Lower lobe of right lung (tissue), 2 donors: ENCODE measurements at places on chromosomes 3 and 15.

DNA sequence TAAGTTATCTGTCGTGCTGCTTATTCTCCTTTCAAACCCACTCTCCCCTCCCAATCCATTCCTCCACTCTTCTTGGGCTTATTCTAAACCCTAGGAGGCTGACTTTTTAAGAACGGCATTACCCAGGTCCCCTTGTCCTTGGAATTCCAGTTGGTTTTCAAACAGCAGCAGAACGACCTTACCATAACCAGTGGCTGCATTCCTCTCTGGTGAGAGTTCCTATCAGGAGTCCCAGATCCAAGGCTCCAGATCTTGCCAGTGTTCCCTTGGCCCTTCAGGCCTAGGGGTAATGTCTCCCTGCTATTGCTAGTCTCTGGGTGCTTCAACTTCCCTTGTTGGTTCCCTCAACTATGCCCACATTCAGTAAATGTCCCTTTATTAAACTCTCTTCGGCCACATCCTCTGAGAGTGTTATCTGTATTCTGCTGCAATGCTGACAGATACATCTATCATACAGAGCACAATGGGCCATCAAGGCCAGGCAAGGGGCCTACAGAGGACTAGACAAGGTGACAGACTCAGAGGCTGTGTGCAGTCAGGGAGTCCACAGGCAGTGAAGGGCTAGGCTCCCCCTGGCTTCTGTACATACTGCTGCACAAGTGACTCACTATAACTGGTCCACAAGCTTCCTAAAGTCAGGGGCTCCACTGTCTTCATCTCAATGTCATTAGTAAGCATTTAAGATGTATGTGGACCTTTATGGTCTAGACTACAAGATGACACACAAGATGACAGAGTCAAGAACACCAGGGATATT lies 10.1 kb downstream of the LYSMD2 start:
- H3K27ac ChIP-seq, result no peak overlapping the region
- H3K36me3 ChIP-seq, result peaks cover 4% of the 10 kb centered on the region
- DNase-seq, result no peak
- no peak overlapping the region for H3K4me3 ChIP-seq

DNA sequence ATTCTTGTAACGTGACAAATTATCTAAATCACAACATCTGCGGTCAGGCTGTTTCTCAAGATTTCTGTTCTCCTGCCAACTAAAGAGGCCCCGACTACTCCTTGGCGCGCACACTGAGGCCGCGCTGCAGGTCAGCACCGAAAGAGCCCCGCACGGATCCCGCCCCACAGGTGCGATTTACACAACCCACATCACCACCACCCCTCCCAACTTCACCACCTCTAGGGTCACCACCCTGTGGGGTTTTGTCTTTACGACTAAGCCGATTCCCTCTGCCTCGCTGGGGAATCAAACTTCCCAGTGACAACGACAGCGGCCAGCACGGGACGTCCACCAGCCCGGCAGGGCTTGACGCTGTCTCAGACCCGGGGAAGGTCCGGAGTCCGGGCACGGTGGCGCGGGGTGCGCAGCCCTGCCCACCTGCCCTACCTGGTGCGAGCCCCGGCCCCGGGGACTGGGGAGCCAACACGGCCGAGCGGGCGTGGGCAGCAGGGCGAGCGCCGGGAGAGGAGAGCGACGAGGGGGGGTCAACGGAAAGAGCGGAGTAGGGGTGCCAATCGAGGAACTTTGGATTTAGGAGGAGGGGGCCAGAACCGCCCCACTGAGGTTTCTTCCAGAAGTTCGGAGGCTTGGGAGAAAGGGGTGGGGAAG lies 764 bp downstream of the UACA start:
- peak; percentile 57 for DNase-seq
- H3K27me3 ChIP-seq, result peaks cover 19% of the 10 kb centered on the region

- no peaks in the 10 kb centered on the region for H3K36me3 ChIP-seq
- no peak for DNase-seq
- H3K4me1 ChIP-seq, result no peaks in the 10 kb centered on the region
- H3K4me3 ChIP-seq, result no peak overlapping the region
- H3K27me3 ChIP-seq, result no peaks in the 10 kb centered on the region
Observed at GRCh38 chr3:154987846-154988245, 92.3 kb upstream of the MME start.

DNA sequence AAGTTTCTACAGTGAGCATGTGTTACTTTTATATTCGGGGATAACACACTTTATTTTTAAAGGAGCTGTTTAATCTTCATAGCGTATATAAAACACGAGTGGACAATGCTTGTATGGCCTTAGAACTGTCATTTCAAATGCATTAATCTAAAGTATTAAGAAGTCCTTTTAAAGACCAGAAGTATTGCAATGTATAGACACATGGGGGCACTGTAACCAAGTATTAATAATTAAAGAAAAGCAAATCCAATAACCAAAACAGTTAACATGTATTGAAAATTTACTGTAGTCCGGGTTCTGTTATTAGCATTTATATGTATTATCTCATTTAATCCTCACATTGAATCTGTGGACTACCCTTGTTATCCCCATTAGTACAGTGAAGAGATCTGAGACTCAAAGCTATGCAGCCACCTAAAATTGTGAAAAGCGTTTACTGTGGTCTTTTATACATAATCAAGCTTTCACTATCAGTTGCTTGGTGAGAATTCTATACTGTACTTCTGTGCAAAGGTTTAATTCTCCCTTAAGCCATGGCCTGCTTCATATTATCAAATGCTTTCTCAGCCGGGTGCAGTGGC lies 10.1 kb downstream of the ARL14 start:
- DNase-seq, result no peak
- no peaks in the 10 kb centered on the region for H3K4me1 ChIP-seq
- H3K27me3 ChIP-seq, result no peaks in the 10 kb centered on the region
- H3K27ac ChIP-seq, result no peak overlapping the region
